WERI-Rb-1 (cell line): ENCODE measurements at places on chromosomes 1 and 21.

- DNase-seq: no peak
Observed at GRCh38 chr21:35223480-35224156, 174.5 kb upstream of the RUNX1 start.

DNA sequence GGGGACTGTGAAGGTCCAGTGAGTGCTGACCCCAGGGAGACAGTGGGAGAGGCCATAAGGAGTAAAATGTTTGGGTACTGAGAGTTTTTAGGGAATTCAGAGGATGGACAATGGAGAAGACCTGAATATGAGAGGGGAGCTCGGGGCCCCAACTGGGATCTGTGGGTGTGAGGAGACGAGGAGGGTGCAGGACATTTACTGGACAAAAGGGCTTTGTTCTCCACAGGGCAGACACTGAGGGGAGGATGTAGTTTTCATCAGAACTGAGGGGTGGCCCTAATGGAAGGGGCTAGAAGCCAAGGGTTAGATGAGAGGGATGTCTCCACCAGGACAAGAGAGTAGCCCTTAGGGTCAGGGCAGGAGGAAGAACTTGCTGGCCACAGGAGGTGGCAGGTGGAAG is 30.0 kb downstream of the TMCC2 start:
- DNase-seq: no peak

GRCh38 chr1:31238612-31238985 is 1.1 kb downstream of the NKAIN1 start:
- DNase-seq: no peak

DNA sequence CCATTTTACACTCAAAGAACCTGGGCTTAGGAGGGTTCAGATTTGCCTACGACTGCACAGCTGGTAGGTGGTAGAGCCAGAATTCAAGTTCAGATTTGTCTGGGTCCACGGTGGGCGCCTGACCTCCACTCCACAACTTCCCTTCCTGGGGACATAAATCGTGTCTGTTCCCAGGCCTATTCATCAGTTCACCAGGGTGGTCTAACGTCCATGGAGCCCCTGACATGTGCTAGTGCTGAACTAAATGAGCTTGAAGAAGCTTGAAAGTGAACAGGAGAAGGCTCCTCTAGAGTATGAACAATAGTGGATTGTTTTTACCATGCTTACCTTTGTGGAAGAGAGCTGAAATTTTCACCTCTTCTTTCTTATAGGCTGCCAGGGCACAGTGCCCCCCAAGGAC is 32.5 kb upstream of the KIF1B start:
- DNase-seq: no peak

DNA sequence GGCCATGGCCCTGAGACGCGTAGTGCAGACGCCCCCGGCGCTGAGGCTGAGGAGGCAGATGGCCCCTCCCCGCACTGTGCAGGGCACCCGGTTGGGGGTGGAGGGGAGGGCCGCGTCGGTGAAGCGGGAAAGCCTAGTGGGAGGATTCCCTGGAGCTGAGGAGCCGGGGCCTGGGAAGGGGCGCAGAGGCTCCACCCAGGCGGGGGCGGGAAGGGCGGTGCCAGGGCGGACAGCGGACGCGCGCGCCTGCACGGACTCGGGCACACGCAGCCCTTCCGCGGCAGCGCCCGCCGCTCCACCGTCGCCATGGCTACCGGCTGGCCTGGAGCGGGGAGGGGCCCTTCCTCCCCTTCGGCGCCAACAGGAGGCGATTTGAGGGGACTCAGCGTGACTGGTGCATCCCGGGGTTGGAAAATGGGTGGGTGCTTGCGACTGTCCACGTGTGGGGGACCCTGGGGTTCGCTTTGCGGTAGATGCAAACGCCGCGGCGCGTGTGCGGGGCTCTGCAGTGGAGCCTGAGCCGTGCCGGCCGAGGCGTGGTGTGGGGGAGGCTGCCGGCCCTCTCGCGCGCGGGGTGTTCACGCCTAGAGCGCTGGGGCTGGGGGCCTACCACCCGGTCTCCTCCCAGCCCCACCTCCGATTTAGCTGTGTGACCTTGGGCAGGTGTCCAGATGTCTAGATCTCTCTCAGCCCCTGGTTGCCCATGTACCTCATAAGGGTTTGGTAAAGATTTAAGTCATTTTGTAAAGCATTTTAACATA is 35.1 kb downstream of the PTPRF start:
- peak; percentile 92 for DNase-seq

- peak; percentile 53 for DNase-seq
Observed at GRCh38 chr1:161258439-161259344, at the start of gene PCP4L1. PCP4L1 (plus strand) TSS chr1:161258745; CDS start chr1:161258975, 230 bp downstream.

DNA sequence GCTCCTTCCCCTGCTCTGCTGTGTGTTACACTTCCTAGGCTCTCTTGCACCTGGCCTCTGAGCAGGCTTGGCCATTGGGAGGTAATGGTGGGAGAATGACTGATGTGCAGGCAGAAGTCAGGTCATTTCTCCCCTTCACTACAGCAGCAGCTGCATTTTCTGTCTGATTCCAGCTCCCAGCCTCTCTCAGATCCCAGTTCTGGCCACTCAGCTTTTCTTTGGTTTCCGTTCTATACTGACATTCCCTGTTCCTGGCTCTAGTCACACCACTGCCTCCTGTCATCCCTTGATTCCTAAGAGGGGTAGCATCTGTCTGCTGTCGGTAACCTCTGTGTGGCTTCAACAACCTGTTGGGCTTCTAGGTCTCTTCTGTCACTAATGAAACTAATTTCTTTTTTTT is 127.7 kb upstream of the HOOK1 start:
- DNase-seq: no peak

DNA sequence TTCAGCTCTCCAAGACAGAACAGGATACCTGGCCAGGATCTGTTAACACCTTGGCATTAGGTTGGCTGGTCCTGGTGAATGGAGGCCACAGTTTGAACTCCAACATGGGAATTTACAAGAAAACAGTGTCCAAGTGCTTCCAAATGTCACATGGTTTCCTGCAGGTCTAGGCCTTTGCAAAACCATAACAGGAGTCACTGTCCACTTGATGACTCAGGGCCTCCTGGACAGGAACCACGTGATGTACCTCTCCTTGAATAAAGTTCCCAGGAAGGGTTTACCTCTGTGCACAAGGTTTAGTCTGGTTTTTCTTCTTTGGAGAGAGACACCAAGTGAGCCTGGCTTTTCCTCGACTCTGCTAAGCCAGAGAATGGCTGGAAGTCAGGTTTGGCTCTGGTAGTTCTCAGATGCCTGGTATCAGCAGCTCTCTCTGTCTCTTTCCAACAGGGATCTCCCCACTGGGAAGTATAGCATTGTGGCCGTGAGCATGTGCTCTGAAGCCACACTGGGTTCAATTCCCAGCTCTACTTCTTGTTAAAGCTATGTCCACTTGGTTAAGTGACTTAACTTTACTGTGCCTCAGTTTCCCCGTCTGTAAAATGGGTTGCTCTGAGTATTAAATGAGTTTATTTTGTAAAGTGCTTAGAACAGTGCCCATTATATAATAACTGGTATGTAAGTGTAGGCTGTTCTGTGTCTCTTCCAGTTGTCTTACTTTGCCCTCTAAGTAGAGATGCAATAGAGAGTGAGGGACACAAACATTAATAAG is 27.3 kb upstream of the TMEM61 start:
- DNase-seq: no peak

GRCh38 chr1:225657462-225657989 is 4.6 kb upstream of the ENAH start:
- DNase-seq: no peak

DNA sequence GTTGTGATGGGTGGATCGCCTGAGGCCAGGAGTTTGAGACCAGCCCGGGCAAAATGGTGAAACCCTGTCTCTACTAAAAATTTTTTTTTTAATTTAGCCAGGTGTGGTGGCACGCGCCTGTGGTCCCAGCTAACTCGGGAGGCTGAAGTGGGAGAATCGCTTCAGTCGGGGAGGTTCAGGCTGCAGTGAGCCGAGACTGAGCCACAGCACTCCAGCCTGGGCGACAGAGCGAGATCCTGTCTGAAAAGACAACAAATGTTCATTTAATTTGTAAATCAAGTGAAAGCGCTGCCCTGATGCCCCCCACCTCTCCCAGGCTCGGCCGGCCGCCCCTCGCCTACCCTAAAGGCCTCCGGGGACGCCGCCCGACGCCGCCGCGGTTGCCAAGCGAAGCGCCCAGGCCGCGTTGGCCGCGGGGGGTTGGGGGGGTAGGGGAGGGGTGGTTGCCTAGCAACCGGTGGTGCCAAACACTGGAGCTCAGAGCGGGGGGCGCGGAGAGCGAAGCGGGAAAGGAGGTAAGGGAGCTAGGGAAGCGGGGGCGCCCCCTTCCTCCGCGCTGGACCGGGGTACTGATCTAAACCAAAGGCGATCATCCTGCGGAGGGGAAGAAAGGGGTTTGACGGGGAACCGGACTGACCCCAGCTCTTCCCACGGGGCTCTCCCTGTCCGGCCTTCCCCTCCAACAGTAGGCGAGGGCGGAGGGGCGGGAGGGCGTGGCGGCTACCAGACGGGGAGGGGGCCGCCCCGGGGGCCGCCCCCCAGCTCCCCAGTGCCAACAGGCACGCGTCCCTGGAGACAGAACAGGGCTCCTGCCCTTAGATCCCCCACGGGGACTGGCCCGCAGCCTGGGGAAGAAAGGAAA is at the start of gene TEKT2:
Gene TEKT2 (plus strand): TSS at position 460 of the 862 bp plus-strand sequence. CDS start 828 bp downstream, outside the sequence.
- peak; percentile 84 for DNase-seq

GRCh38 chr21:25742900-25743299 is 8.1 kb downstream of the GABPA start:
- DNase-seq: no peak

GRCh38 chr1:24118410-24119242 is 6.7 kb upstream of the MYOM3 start:
- no peak for DNase-seq

DNA sequence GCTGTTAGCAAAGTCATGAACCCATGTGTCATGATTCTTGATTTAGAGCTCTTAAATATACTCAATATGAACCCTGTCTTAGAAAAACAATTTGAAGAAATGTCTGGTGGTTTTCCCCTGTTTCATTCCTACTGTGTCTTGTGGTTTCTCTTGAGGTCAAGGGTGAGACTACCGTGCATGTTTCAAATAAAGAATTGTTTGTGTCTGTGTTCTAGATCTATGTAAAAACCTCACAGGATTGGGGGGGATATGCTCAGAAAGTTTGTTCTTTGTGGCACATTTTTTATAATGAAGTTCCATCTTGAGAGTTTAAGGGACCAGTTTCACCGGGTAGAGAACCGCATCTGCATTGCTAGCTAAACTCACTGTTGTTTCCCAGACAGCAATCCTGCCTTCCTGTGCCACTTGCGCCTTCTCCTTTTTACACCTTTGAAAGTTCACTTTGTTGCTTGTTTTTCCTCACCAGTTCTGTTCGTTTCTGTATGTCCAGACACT is 30.9 kb upstream of the CACYBP start:
- no peak for DNase-seq

- peak; percentile 42 for DNase-seq
Observed at GRCh38 chr21:29231756-29232529, 66.8 kb upstream of the BACH1 start.

DNA sequence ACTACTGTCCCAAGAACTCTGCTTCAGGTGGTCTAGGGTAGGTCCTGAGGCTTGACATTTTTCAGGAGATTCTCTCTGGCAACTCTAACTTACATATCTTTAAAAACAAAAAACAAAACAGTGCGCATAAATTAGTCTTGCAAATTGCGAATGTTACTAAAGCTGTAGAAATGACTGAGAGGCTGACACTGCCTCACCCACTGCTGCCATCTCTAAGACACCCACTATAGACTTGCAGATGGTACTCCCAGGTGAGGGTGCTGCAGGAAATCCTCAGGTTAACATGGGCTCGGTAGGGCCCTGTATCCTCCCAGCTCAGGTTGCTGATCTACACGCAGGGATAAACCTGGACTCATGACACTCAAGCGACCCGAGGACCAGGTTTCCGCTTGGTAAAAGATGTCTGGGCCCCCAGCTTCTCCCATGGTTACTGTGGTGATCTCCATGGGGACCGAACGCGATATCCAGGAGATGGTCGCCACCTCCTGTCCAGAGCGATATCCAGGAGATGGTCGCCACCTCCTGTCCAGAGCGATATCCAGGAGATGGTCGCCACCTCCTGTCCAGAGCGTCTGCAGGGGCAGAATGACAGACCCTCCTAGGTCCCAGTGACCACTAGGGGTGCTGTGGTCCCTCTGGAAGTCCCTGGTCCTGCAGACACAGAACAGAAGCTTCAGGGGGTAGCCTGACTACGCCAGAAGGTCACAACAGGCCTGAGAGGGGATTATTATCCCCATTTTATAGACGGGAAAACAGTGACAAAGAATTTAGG is 16.2 kb upstream of the LY9 start:
- peak; percentile 69 for DNase-seq

DNA sequence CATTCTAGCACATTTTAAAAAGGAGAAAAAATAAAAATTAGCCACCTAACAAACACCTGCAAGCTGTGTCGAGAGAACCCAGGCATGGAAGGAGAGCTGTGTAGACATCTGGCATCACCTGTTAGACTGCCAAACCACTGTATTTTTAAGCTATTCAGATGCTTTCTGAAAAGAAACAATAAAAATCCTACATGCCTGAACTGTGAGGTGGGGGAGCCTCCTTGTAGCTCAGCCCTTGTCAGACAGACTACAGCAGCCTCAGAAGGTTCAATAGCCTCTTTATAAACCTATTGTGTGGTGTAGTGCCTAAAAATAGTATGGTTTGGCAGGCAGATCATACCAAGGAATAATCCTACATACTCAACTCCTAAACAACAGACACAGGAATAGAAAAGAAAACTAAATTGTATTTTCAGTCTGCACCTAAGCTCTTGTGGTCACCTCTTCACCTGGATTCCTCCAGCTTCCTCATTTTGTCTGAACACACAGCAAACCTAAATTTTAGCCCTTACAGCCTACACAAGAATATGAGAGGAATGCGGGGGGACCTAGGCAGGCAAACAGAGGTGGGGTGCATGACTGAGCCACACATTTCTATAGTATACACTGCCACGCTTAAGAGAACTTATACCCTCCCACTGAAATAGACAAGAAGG is 67.0 kb downstream of the SIPA1L2 start:
- no peak for DNase-seq

GRCh38 chr1:200409203-200409760 is 554 bp downstream of the ZNF281 start:
- DNase-seq: peak; percentile 69

DNA sequence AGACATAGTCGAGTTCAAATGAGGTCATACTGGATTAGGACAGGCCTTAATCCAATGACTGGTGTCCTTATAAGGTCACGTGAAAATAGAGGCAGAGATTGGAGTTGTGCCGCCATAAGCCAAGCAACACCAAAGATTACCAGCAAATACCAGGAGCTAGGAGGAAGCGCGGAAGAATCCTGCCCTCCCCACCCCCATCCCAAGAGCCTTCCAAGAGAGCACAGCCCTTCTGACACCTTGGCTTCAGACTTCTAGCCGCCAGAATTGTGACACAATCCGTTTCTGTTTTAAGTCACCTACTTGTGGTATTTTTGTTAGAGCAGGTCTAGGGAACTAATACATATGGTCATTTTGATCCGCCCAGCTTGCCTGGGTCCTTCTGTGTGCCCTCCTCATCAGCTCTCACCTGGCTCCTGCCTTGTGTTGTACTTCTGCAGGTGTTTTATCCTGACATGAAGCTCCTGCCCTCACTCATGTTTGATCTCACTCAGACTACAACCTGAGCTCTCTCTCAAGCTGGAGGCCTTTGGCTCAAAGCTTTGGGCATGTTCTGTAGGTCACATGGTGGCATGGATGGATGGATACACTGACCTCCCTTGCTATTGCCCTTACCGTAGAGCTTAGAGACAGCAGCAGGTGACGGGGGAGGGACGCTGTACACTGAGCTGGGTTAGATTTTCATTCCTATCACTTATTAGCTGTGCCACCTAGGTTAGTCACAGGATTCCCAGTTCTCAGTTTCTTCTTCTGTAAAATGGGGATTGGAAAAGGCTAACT is 10.7 kb upstream of the NUAK2 start:
- DNase-seq: peak; percentile 91
